ENCODE measurements at places on chromosomes 7 and 10. TPM values are rescaled to one million over a fixed set of nuclear protein-coding genes. Genes with fewer than 3 reads are reported as not detected.

GRCh38 chr10:101563497-101564040 is 24.5 kb downstream of the POLL start:
- no peaks in the 10 kb centered on the region for H3K36me3 ChIP-seq
- peaks cover 9% of the 10 kb centered on the region for H3K4me1 ChIP-seq
- H3K27me3 ChIP-seq = peaks cover 43% of the 10 kb centered on the region
- H3K27ac ChIP-seq = no peak overlapping the region
- DNase-seq = no peak
- H3K4me3 ChIP-seq = no peak overlapping the region

DNA sequence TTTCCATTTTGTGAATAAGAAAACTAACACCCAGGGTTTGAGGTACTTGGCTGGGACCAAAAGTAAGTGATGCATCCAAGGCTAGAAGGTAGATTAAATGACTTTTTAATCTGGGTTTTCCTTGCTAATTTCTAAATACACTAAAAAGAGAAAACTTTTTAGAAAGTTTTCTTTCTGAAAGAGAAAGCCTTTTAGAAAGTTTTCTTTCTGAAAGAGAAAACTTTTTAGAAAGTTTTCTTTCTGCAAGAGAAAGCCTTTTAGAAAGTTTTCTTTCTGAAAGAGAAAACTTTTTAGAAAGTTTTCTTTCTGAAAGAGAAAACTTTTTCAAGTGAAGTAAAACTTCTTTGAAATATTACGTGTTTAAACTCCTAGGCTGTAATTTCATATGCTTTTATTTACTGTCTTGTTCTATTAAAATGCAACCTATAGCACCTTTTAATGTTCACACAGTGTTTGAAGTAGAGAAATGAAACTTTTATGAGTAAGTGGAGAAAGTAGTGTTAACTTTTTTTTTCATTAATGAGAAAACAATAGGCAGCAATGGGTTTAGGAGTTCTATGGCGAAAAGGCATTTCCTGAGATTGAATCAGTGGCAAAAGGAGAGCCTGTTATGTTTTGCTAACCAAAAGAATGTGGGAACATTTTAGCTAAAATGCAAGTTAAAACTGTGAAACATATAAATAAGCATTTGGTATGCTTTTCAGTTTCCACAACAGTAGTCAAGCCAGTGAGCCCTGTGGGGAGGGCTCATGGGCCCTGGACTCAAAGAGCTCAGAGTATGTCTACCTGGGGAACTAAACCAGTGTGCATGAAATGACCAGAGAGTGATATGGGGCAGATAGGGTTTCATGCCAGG is 103.7 kb downstream of the RBM20 start:
- no peaks in the 10 kb centered on the region for H3K27me3 ChIP-seq
- H3K4me1 ChIP-seq = peaks cover 54% of the 10 kb centered on the region
- H3K4me3 ChIP-seq = peak overlapping the region; percentile 44
- peak overlapping the region; percentile 90 for H3K27ac ChIP-seq

DNA sequence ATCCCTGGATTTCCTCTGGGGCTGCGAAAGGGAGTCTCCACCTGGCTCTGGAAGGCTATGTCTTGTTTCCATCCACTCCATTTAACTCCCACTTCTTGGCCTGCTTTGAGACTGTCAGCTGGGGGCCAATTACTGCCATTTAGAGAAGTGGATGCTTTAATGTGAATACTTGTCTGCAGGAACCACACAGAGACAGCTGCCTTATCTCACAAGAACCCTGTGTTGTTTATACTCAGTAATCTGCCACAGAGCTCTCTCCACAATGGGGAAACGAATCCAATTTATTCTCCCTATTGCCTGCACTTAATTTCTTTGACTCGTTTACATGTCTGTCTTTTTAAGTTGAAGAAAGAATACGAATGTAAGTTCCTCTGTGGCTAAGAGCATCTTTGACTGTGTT is 787.0 kb upstream of the C7orf33 start:
- H3K4me1 ChIP-seq = no peaks in the 10 kb centered on the region
- no peaks in the 10 kb centered on the region for H3K27me3 ChIP-seq
- no peaks in the 10 kb centered on the region for H3K36me3 ChIP-seq
- DNase-seq = no peak
- no peak overlapping the region for H3K4me3 ChIP-seq

GRCh38 chr10:47175181-47176123 is 124.5 kb upstream of the GDF10 start:
- H3K27ac ChIP-seq = no peak overlapping the region
- no peak for DNase-seq
- H3K27me3 ChIP-seq = no peaks in the 10 kb centered on the region
- H3K4me3 ChIP-seq = no peak overlapping the region

DNA sequence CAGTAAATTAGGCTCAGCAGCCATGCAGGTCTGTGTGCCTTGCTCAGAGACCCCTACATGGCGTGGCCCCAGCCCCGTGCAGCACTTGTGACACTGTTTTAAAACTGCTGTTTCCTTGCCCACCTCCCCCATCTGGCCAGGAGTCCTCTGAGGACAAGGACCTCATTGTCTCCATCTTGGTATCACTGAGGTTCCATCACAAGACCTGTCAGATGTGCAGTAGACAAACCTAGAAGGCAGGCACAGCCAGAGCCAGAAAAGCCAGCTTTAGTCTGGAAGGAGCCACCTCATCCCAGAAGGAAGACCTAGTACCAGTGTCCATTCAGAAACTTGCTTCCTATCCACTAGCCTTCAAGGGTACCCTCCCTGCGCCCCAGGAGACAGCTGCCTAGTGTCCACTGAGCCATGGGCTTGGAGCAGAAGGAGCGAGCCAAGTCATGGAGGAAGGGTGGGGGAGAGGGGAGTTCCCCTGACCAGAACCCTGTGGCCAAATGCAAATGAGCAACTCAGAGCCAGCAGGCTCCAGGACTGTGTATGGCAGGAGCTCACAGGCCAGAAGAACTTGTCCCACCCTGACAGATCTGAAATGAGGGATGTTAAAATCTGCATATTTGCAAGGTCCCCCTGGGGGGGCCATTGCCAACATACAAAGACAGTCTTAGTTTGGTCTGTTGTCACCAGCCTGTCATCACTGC is 176.1 kb downstream of the SH3PXD2A start:
- H3K27ac ChIP-seq = no peak overlapping the region
- no peaks in the 10 kb centered on the region for H3K27me3 ChIP-seq
- no peaks in the 10 kb centered on the region for H3K36me3 ChIP-seq
- peaks cover 20% of the 10 kb centered on the region for H3K4me1 ChIP-seq

GRCh38 chr7:28124413-28124812 is 56.2 kb downstream of the JAZF1 start:
- no peak overlapping the region for H3K4me3 ChIP-seq
- H3K36me3 ChIP-seq = peaks cover 16% of the 10 kb centered on the region
- peaks cover 3% of the 10 kb centered on the region for H3K27me3 ChIP-seq
- H3K4me1 ChIP-seq = peaks cover 22% of the 10 kb centered on the region
- no peak for DNase-seq

The PMPCB gene
- total RNA-seq = 90.3 TPM

- no peaks in the 10 kb centered on the region for H3K27me3 ChIP-seq
- DNase-seq = no peak
- H3K4me1 ChIP-seq = peaks cover 5% of the 10 kb centered on the region
- no peaks in the 10 kb centered on the region for H3K36me3 ChIP-seq
These were observed 49.9 kb downstream of the DNAJC1 start for GRCh38 chr10:21953585-21954057.

- no peak overlapping the region for H3K4me3 ChIP-seq
- H3K27me3 ChIP-seq = peaks cover 9% of the 10 kb centered on the region
- no peak for DNase-seq
- no peaks in the 10 kb centered on the region for H3K36me3 ChIP-seq
- H3K27ac ChIP-seq = no peak overlapping the region
These were observed 55.7 kb upstream of the PTER start for GRCh38 chr10:16381083-16381482.

GRCh38 chr10:128123846-128124245 is 2.4 kb downstream of the MKI67 start:
- H3K27me3 ChIP-seq = peaks cover 49% of the 10 kb centered on the region
- no peak overlapping the region for H3K27ac ChIP-seq
- H3K4me3 ChIP-seq = peak overlapping the region; percentile 97
- peaks cover 59% of the 10 kb centered on the region for H3K36me3 ChIP-seq
- DNase-seq = no peak
- H3K4me1 ChIP-seq = peaks cover 24% of the 10 kb centered on the region

- DNase-seq = no peak
- H3K4me1 ChIP-seq = no peaks in the 10 kb centered on the region
- no peak overlapping the region for H3K4me3 ChIP-seq
- no peaks in the 10 kb centered on the region for H3K27me3 ChIP-seq
These were observed 637.1 kb downstream of the CCSER2 start for GRCh38 chr10:84965468-84965867.

The ASB10 gene
- not detected for total RNA-seq

GRCh38 chr10:83917537-83918506 is 221.5 kb upstream of the GHITM start:
- H3K27me3 ChIP-seq = peaks cover 17% of the 10 kb centered on the region
- no peak overlapping the region for H3K27ac ChIP-seq

DNA sequence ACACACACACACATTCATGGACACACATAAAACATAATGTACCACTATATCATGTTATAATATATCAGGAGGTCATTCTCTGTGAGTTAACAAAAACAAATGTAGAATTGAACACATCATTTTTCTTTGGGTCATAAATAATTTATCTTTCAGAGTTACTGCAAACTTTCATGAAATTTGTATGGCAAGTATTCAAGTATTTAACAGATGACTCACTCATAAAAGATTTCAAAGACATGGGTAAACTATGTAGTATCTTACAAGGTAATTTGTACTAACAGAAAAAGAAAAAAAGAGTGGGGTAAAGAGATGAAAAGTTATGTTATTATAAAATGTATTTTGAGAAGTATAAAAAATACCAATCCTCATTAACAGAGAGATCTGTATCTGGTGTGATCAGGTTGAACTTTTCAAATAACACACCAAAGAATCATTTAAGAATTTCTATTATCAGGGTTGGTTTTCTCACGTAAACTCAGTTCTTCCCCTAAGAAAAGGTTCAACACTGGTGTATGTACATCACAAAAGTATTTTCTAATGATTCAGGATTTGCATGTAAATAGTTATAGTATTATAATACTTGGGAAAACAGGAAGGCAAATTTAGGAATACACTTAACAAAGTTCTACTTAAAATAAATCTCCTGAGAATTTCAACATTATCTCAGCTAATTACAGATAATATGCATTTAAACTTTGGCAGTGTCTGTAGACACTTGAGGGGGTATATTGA is 933.1 kb upstream of the LRRN3 start:
- H3K27ac ChIP-seq = no peak overlapping the region
- no peaks in the 10 kb centered on the region for H3K4me1 ChIP-seq
- no peak for DNase-seq
- no peak overlapping the region for H3K4me3 ChIP-seq

DNA sequence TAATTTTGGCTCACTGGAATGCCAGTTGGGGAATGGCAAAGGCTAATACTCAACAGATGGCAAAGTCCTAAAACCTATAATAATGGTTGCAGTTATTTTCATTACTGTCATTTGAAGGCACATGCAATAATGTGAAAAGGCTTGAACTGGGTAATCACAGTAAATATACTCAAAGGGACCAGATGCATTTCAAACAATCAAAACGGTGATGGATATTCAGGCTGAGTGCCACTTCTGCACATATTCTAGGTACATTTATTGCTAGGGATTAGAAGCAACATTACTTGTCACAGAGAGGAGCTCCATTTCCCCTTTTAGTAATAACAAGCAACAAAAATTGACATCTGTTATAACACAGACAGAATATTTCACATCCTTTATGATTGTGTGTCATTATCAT is 171.8 kb downstream of the NXPH1 start:
- H3K4me3 ChIP-seq = no peak overlapping the region
- no peak for DNase-seq
- no peaks in the 10 kb centered on the region for H3K27me3 ChIP-seq
- no peaks in the 10 kb centered on the region for H3K4me1 ChIP-seq
- no peak overlapping the region for H3K27ac ChIP-seq

DNA sequence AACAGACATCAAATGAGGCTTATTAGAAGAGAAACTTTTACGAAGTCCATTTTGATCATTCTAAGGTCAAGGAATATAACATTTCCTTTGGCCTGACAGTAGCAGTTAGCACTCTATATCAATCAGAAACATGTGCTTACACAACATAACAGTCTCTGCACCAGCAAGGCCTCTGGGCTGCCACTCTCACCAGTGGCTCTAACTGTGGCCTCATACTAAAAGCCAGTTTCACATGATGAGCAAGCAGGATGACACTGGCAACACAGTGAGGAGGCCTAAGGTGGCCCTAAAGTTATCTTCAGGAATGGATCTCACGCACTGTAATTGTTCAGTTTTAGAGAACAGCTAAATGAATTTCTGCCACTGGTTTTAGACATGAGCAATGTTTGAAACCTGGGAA is 126.8 kb downstream of the COBL start:
- no peak overlapping the region for H3K4me3 ChIP-seq
- no peaks in the 10 kb centered on the region for H3K4me1 ChIP-seq
- H3K36me3 ChIP-seq = no peaks in the 10 kb centered on the region
- DNase-seq = no peak
- H3K27me3 ChIP-seq = no peaks in the 10 kb centered on the region
- no peak overlapping the region for H3K27ac ChIP-seq

The ATOH7 gene
- not detected for total RNA-seq

The RAMP3 gene
- not detected for total RNA-seq

All from activated naive CD8-positive, alpha-beta T cell treated with anti-CD3 and anti-CD28 coated beads for 36 hours (primary cell).